ENCODE measurements at places on chromosomes 6 and 20. TPM values are rescaled to one million over a fixed set of nuclear protein-coding genes. Genes with fewer than 3 reads are reported as not detected.

- no peak for DNase-seq
Measured at GRCh38 chr20:48904566-48905296, 16.8 kb upstream of the ARFGEF2 start.

DNA sequence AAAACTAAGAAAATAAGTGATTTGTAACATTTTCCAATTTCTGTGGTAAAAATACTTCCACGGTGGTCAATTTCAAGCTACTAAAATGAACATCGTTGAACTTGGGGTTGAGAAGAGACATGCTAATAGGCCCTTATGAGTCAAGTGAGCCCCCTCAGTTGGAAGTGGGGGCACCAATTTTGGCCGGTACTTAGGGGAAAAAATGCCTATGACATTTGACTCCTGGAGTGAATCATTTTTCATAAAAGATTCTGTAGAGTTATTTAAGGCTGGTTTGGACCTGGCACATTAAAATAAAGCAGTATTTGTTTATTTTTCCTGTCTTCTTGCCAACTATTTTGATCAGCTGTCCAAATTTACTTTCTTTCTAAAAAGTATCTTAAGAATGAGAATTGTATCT is 32.4 kb upstream of the CAP2 start:
- DNase-seq: no peak

DNA sequence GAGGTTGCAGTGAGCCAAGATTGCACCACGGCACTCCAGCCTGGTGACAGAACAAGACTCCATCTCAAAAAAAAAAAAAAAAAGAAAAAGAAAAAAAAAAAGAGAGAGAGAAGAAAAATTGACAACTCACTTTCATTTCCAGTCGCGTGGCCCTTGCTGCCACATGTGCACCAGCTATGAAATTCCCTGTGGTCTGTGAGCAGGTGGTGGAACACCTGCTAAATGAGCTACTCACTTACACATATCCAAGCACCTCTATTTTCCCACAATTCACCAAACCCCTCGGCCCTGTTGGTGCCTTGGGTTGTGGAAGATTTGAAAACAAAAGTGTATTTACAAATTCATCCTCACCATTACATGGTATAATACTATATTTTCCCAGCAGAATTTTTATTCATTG is 105.2 kb upstream of the ASF1A start:
- no peak for DNase-seq

GRCh38 chr6:145090801-145091585 is 644.3 kb downstream of the EPM2A start:
- no peak for DNase-seq

HCRTR2 gene
- total RNA-seq: not detected

SALL4 gene
- total RNA-seq: 0.16 TPM
